ENCODE measurements at places on chromosomes 6 and 20.

GRCh38 chr6:33683051-33683571 lies 28.4 kb downstream of the UQCC2 start:
- no peak for DNase-seq

- DNase-seq: no peak
Measured at GRCh38 chr6:131349199-131349598, 213.9 kb downstream of the AKAP7 start.

DNA sequence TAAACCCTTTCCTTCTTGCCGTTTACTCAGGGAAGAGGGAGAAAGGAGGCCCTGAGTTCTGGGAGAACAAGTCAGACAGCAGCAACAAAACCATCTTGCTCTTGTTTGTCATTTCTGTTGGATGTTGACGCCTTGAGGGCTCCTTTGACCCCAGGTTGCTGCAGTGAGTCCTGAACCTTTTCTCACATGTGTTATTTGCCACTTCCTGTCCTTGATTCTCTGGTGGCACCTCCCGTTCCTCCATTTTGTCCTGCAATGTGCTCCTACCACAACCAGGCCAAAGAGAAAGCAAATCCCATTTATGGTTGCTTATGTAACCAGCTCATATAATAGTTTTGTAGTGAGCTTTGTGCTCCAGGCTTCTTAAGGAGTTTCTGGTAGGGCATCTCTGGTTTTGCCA lies 66.6 kb upstream of the ADGRF4 start:
- DNase-seq: no peak

DNA sequence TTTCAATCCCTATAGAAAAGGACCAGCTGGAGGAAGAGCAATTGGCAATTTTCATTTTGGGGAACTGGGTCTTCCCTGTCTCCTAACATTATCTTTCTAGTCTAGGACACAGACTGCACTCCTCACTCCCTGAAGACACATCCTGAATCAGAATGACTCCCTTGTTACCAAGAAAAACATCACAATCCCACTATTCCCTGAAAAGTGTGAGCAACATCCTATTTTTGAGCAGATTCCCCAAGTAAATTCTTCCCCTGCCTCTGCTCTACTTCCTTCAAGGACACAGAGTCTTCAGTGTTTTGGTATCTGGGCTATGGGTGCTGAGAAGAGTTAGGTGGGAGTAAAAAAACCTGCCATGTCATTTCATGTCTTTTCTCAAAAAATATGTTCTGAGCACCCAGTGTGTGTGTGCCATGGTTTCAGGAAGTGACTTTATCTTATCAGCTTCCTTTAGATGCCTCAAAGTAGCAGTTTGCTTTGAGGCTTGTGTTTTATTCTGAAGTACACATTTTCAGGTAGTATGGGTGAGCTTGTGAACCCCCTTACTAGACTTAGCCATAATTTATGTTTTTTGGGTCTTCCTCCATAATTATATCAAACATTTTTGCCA lies 12.4 kb downstream of the LAMA4 start:
- DNase-seq: no peak

- no peak for DNase-seq
Measured at GRCh38 chr6:100493206-100493888, 28.6 kb upstream of the SIM1 start.

DNA sequence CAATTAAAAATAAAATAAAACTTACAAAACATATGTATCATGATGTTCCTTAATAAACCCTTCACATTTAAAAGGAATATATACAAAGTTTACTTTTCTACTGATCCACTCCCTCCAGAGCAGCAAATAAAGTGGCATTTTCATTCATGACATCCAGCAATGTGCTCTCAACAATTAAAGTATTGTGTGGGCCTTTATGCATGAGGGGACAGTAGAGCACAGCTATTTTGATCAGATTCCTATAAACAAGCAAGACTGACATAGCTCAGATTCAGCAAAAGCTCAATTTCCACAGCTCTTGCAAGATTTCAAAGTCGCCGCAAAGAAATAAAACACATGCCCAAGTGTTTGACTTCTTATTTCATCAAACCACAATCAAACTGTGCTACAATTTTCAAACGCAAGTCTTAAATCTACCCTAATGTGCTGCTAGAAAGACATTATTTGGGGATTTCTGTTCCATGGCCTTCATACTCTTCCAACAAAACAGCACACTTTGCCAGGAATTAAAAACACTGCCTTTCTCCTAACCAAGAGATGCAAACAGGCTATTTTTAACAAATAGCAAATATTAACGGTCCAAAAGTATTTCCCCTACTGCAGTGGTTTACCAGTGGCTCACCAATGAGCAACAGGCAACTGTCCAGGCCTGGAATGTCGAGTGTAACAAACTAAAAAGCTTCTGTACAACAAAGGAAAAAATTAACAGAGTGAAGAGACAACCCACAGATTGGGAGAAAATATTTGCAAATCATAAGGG lies 52.3 kb downstream of the MBOAT1 start:
- no peak for DNase-seq

DNA sequence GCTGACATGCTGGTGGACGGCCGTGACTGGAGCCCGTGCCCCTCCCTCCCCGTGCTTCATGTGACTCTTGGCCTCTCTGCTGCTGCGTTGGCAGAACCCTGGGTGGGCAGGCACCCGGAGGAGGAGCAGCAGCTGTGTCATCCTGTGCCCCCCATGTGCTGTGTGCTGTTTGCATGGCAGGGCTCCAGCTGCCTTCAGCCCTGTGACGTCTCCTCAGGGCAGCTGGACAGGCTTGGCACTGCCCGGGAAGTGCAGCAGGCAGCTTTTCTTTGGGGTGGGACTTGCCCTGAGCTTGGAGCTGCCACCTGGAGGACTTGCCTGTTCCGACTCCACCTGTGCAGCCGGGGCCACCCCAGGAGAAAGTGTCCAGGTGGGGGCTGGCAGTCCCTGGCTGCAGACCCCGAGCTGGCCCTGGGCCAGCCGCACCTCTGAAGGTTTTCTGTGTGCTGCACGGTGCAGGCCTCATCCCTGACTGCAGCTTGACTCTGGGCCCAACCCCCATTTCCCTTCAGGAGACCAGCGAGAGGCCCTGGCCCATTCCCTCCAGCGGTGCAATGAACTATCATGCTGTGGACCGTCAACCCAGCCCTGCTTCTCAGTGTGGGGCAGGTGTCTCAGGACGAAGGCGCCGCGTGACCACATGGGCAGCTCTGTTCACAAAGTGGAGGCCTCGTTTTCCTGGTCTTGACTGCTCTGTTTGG lies 8.1 kb downstream of the NPBWR2 start:
- DNase-seq: no peak

DNA sequence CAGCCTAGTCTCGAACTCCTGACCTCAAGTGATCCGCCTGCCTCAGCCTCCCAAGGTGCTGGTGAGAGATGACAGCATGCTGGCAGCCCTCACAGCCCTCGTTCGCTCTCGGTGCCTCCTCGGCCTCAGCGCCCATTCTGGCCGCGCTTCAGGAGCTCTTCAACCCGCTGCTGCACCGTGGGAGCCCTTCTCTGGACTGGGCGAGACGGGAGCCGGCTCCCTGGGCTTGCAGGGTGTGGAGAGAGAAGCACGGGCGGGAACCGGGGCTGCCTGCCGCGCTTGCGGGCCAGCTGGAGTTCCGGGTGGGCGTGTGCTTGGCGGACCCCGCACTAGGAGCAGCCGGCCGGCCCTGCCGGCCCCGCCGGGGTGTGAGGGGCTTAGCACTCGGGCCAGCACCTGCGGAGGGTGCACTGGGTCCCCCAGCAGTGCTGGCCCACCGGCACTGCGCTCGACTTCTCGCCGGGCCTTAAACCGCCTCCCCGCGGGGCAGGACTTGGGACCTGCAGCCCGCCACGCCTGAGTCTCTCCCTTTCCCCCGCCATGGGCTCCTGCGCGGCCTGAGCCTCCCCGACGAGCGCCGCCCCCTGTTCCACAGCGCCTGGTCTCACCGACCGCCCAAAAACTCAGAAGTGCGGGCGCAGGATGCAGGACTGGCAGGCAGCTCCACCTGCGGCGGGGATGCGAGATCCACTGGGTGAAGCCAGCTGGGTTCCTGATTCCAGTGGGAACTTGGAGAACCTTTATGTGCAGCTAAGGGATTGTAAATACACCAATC lies 31.5 kb upstream of the RANBP9 start:
- DNase-seq: no peak

- DNase-seq: no peak
Measured at GRCh38 chr6:40285996-40286395, 301.2 kb downstream of the LRFN2 start.

GRCh38 chr20:45248609-45249008 lies 5.8 kb downstream of the SLPI start:
- DNase-seq: no peak

- DNase-seq: no peak
Measured at GRCh38 chr6:139592011-139592410, 217.6 kb upstream of the CITED2 start.

- DNase-seq: no peak
Measured at GRCh38 chr6:128305976-128306375, 214.4 kb downstream of the PTPRK start.

- no peak for DNase-seq
Measured at GRCh38 chr20:5180933-5181332, 54.1 kb downstream of the CDS2 start.

DNA sequence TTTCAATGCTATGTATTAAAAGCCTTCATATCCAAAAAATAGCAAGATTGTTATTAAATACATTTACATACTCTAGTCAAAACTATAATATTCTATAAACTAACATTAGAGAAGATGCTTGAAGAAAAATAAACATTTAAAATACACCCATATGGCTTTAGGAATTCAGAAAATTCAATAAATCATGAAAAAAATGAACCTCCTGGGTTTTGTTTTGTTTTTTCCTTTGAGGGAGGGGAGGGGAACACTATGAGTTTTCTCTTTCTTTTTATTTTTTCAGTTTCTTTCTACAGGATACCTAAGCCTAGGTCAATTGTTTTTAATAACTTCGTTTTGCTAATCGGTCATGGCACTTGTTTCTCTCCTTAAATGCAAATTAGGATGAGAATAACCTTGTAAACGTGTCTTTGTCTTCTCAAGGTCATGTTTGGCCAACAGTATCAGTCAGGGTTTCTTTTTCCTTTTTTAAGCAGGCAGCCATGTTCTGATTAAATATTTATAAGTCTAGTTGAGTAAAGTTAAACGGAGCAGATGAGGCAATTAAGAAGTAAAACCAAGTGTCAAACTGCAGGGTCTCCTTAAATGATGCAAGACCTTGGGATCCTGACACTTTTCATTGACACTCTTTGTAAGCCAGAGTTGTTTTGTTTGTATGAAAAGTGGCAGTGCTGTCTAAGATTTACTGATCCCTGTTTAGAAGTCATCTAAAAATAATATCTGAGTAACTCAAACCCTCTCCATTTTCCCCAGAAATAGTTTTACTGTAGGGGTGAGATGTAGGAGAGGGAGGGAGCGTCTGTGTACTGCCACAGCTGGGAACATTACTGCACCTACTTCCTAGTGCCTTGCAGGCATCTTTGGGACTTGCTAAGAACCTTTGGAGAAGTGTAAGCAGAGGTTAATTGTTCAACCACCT lies 392.3 kb downstream of the PLCB1 start:
- DNase-seq: no peak

- no peak for DNase-seq
Measured at GRCh38 chr6:7200598-7201443, 93.1 kb downstream of the RREB1 start.

GRCh38 chr6:52190409-52190808 lies 4.2 kb downstream of the IL17A start:
- no peak for DNase-seq

- no peak for DNase-seq
Measured at GRCh38 chr6:7624796-7625710, 35.1 kb downstream of the SNRNP48 start.

- peak; percentile 52 for DNase-seq
Measured at GRCh38 chr6:3356056-3356823, 97.5 kb downstream of the PSMG4 start.

- no peak for DNase-seq
Measured at GRCh38 chr6:63516186-63516944, 55.9 kb upstream of the LOC128125822 start.

DNA sequence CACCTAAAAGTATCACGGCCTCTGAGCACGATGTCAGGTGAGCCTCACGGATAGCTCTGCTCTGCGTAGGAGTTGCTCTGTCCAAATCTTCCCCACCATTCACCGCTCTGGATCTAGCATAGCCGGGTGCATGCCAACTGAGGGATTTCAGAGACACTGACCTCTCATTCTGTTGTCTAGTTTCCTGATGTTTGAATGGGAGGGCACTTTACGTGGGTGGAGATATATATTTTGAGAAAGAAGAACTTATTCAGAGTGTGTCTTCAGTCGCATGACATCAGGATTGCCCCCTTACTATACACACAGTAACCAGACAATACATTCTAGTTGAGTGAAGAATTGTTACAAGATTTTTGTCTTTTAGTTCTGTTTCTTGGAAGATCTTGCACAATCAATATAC lies 96.5 kb upstream of the CITED2 start:
- no peak for DNase-seq

GRCh38 chr6:141634269-141634668 lies 498.5 kb upstream of the GJE1 start:
- no peak for DNase-seq

DNA sequence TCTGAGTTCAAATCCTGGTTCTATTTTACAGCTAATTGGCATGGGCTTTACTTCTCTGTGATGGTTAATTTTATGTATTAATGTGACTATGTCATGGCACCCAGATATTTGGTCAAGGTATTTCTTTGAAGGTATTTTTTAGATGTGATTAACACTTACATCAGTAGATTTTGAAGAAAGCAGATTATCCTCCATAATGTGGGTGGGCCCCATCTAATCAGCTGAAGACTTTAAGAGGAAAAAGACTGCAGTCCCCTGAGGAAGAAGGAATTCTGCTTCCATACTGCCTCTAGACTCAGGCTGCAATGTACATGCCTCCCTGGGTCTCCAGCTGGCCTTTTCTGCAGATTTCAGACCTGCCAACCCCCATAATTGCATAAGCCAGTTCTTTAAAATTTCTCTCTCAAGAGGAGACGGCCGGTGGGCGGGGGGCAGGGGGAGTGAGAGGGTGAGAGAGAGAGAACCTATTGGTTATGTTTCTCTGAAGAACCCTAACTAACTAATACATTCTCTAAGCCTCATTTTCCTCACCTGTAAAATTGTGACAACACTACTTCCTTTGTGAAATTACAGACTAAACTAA lies 338.2 kb upstream of the PRDM1 start:
- no peak for DNase-seq

DNA sequence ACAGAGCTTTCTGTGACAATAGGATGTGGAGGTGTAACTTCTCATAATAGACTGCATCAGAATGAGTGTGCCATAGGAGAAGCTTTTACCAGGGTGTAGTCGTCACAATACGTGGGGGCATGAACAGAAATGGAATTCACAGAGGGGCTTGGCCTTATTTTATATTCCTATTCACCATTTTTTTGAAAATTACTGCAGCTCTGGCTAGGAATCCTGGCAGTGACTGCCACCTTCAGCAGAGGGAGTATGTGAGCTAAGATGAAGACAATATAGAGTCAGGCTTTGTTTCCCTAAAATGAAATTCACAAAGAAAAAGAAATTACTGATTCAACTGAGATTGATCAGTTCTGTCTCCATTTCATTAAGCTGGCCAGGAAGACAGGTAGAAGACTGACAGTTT lies 13.9 kb downstream of the TOMM6 start:
- DNase-seq: no peak

DNA sequence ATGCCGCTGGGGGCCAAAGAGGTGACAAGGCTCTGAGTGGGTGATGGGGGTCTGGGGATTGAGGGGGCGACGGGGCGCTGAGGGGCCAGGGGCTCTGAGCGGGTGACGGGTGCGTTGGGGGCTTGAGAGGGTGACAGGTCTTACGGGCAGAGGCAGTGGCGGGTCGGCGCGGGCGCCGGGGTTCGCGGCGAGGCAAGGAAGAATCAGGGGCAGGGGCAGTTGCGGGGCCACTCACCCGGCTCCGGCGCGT lies 146 bp downstream of the ZNFX1 start:
- DNase-seq: no peak

Data from endothelial cell (in vitro differentiated cells).